Amniotic stem cell (primary cell): ENCODE measurements at places on chromosomes 6 and 20.
A peak's percentile ranks its signal among the peaks of the same experiment; 100 is the strongest.

DNA sequence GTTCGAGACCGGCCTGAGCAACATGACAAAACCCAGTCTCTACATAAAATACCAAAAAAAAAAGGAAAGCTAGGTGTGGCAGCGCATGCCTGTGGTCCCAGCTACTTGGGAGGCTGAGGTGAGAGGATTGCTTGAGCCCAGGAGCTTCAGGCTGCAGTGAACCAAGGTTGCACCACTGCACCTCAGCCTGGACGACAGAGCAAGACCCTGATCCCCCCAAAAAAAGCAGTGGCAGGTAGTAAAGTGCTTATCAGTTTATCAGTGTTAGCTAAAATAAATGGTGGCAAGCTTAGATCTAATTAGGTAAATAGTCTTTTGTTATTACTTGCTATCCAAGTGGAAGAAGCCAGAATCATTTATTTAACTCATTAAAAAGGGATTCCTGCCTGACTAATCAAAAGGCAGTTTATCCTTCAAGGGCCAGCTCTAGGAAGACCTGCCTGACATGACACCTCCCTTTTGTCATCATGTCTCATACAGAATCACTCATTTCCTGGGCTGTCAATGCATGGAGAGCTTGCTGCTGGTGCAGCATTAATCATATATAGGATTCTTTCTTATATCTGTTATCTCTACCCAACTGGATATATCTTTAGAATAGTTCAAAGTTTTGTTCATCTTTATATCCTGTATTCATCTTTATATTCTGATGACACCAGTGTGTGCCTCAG lies 9.6 kb downstream of the DSTN start:
- DNase-seq: no peak

GRCh38 chr6:73058736-73059135 lies 166.6 kb downstream of the KHDC1L start:
- DNase-seq: no peak

GRCh38 chr20:37529214-37529967 lies 1.7 kb upstream of the BLCAP start:
- no peak for DNase-seq

DNA sequence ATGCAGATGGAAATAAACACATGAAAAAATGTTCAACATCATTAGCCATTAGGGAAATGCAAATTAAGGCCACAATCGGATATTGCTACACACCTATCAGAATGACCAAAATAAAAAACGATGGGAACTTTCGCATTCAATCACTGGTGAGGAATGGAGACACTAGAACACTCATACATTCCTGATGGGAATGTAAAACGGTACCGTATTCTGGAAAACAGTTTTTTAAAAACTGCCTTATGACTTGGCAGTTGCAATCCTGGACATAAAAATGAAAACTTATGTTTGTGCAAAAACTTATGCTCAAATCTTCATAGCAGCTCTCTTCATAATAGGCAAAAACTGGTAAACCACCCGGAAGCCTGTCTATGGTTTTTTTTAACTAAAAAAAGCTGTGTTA lies 146.0 kb downstream of the CEBPB start:
- no peak for DNase-seq

DNA sequence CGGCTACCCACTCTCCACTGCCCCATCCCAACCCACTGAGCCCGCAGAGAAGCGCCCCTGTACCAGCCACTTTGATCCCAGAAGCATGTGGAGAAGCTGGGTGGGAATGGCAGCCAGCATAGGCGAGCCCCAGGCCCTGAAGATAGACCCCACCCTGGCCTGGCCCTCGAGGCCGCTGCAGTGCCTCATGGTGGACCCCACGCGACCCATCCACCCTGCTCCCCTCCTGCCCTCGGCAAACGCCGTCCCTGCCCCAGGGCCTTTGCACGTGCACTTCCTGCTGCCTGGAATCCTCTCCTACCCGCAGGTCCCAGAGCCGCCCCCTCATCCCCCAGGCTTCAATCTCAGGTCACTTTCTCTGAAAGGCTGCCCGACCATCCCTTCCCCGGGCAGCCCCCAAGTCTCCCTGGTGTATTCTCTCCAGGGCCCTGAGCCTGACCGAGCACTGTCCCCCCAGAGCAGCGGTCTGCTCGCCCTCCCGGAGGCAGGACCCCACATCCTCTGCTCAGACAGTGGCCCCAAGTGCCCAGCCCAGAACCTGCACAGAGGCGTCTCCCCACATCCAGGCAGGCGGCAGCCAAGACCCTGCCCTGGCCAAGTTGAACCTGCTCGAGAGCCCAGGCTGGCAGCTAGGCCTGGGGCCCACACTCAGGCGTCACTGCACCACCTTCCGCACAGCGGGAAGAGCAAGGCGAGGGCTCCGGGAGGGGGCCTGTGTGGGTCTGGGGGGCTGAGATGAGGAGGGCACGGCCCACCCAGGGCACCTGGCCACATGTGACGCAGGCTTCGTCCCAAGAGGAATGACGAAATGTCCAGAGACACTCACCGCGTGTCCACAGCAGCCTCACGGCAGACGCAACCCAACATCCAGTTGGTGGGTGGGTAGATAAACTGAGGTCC lies 14.0 kb downstream of the KCNQ2 start:
- DNase-seq: no peak

DNA sequence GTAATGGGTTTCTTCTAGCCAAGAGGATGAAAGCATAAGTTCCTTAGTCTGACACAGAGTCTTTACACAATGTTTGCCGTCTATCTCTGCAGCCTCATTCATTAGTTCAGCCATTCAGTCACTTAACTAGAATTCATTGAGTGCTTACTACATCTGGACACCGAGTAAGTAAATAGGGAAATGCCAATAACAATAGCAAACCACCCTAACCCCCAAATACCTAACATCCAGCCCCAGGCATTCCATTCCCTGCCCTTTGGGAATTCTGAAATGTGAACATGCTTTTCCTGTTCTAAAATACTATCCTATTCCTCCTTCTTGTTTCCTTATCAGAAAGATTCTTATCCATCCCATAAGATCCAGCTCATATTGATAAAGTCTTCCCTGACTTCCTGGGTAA lies 277.6 kb upstream of the RNF217 start:
- DNase-seq: no peak

DNA sequence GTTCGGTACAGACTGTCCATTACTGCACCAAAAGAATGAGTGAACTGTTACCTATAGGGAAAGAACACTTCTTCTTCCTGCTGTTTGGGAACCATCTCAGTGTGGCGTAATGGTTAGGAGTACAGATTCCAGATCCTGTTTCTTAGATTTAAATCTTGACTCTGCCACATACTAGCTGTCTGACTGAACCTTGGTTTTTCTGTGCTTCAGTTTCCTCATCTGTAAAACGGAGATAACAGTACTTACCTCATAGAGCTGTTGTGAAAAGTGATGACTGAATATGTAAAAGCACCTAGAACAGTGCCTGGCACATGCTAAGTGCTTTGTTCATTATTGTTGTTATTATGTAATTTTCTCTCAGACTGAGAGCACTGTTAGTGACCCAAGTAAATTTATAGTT lies 39.8 kb downstream of the STX11 start:
- no peak for DNase-seq

DNA sequence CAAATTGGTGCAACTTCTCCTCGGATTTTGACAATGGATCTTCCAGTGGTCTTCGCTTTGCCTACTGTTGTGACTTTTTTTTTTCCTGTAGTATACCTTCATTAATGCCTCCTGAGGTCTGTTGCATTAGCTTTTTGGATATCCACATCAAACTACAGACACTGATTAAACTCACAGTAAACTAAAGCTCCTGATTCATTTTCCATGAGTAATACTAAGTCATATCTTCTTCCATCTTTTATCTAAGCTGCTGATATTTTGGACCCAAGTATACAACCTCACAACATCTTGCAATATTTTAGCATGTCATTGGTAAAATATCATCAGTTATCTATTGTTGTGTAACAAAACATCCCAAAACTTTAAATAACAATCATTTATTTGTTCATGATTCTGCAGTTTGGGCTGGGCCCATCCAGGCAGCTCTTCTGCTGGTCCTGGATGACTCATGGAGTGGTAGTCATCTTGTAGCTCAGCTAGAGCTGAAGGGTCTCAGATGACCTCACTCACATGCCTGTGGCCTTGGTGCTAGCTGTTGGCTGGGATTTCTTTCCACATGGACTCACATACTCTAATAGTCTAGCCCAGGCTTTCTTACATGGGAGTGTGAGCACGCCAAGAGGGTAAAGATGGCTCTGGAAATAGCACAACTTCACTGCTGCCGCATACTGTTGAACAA lies 78.3 kb upstream of the SRSF6 start:
- DNase-seq: peak; percentile 72
